GDM1 (cell line): ENCODE measurements at places on chromosomes 3 and 15.

DNA sequence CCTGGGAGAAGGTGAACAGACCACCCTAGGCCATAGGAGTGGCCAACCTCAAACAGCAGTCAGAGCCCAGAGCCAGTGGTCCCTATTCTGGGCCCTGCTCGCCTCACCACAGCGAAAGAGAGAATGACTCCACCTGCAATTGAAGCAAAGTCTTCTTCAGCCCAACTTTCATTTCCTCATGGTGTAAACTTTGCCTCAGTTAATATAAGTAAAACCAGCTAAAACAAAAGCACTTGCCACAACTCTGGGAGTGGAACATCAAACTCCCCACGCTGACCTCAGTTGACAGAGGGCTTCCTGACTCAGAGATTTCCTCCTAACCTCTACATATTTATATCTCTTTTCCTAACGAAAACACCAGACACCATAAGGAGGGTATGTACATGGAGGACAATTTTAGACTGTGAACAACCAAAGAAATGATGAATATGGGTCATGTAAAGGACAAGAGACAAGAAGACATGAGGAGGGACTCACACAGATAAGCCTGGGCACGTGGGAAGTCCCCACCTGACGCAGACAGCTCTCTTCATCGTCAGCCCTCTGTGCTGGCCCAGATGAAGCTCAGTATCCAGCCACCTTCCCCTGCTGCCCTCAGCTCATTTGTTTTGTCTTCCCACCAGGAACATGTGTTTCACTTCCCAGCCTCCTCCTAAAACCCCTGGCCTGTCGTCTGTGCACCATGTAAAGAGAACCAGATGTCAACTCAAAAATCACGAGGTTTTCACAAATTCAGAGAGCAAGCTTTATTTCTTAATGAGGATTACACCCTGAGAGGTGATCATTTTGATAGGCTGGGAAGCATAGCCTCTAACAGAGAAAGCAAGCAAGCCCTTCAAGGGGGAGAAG lies 140.9 kb downstream of the KCNMB2 start:
- no peak for DNase-seq

DNA sequence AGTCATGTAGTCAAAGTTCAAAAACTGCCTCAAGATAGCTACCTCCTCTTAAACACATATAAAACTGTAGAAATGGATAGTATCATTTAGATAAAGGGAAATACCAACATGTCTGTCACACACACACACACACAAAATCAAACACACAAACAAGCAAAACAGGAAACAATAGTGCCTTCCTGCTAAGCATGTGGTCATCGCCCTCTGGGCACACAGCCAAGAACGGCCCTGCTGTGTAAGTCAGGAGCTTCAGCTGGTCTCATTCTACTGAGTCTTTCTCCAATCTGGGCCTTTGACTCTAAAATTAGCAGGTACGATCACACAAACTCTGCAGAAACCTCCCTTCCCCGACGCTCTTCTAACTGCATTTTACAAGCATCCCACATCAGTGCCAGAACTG lies 272.2 kb upstream of the CHRNA7 start:
- no peak for DNase-seq

DNA sequence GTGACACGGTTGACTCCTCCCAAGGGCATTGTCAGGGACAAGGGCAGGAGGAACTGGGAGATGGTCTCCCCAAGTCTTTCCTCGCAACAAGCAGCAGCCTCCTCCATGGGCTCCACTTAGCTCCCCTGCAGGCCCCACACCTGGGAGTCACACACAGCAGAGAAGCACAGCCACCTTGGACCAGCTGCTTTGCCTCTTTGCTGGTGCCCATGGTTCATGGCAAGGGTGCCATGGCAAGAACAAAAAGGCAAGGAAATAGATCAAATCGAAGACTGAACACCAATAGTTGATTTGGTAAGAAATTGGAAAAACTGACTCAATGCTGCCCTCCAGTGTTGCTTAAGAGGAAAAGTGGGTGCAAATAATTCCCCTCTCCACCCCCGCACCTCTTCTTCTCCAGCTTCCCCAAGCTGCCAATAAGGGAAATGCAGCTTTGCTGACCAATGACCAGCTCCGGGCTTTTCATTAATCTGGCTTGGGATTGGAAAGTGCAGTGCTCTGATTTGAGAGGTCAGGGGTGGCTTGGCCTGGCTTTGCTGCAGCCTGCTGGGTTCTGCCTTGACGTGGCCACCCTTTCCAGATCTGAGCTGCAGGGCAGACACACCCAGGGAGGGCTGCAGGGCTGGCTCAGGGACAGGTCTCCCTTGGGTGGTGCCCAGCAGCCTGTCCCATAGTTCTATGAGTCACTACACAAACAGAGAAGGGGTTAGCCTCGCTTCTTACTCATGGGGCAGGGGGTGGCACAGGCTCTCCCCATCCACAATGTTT lies 162.0 kb downstream of the KLF13 start:
- peak; percentile 61 for DNase-seq

DNA sequence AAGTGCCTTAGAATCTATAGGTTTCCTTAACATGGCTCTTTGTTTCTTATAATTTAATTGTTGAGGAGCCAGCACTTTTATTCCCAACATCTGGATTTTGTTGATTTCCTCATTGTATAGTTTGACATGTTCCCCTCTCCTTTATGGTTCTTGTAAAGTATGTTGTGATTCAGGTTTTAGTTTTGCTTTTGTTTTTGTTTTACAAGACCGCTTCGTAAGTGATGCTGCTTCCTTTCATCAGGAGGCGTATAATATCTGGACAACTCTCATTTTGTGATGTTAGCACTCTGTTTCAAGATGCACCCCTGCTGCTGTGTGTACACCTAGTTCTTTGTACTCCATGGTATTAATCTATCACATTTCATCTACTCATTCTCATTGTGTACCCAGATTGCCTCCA lies 48.7 kb downstream of the SLC49A4 start:
- no peak for DNase-seq

DNA sequence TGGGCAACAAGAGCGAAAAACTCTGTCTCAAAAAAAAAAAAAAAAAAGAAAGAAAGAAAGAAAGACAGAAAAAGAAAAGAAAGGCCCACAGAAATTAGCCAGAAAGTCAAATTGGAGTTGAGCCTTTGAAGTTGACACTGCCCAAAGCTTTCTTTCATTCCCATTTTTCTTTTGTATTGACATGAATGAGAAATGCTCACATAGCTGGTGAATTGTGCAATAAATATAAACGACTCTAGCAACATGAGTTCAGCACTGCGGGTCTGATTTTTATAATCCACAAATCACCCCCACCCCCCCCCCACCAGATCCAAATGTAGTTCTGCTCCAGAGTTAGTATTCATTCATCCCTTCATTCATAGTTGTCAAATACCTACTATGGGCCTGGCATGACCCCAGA lies 37.4 kb downstream of the SLC6A1 start:
- DNase-seq: no peak

- DNase-seq: no peak
Measured at GRCh38 chr15:31206386-31207181, 105.1 kb upstream of the TRPM1 start.

- DNase-seq: no peak
Measured at GRCh38 chr3:141246958-141247301, 15.3 kb downstream of the PXYLP1 start.

DNA sequence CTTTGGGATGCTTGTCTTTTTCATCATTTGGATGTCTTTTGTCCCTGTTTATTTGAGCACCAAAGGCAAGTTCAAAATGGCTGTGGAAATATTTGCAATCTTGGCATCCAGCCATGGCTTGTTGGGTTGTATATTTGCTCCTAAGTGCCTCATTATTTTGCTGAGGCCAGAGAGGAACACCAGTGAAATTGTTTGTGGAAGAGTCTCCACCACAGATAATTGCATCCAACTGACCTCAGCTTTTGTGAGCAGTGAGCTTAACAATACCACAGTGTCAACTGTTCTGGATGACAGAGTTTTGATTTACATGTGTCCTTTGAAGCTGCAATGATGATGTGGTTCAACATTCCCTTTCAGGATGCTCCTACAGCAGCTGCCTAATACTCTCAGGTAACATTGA lies 83.0 kb upstream of the KCNAB1 start:
- DNase-seq: no peak

- no peak for DNase-seq
Measured at GRCh38 chr15:98668566-98669308, 20.4 kb downstream of the IGF1R start.

GRCh38 chr3:105957722-105958121 lies 88.9 kb upstream of the CBLB start:
- DNase-seq: no peak

- DNase-seq: no peak
Measured at GRCh38 chr3:172625404-172625803, 85.5 kb downstream of the NCEH1 start.

DNA sequence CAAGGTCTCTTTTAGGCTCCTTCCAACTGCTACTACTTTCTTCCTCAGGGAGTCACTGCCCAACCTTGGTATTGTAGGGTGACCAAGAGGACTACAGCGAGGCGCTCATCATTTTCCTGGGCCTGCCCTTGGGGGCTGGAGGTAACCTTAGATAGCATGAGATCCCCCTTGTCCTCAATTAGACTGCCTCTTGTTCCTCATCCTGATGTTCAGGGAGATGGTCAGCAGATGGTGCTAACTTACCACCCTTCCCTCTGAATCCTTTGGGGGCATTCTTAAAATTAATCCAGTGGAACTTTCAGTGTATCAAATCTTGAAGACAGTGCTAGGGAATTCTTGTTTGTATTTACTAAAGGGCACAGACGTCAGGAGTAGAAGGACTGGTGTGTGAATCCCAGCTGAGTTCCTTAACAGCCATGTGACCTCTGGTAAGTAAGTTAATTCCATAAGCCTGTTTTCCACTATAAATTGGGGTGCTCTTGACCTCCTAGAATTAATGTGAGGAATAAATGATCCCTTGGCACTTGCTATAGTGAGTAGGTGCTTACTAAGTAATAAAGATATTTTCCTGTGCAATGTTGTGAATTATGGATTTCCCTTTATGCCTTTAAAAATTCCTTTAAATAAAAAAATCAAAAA lies 4.1 kb upstream of the CLPX start:
- DNase-seq: peak; percentile 40

- no peak for DNase-seq
Measured at GRCh38 chr3:139303216-139303615, 40.6 kb upstream of the MRPS22 start.

GRCh38 chr15:62324382-62324781 lies 159.3 kb upstream of the C2CD4B start:
- DNase-seq: no peak

DNA sequence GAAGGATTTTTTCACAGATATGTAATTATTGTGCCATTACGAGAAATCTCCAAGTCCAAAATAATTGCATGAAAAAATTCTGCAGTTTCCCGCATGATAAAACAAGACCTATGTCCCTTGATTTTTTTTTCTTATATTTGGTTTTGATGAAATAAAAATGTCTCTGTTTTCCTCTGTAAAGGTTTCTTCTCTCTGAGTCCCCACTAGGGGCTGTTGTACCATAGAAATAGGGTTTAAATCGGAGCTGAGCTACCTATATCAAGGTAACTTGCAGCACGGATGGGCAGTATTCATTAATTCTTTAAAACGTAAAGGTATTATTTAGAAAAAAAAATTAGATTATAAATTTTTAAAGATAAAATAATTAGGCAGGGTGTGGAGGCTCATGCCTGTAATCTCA lies 66.6 kb upstream of the IGF1R start:
- DNase-seq: no peak

GRCh38 chr3:39189959-39190269 lies 2.5 kb downstream of the XIRP1 start:
- DNase-seq: peak; percentile 53

- no peak for DNase-seq
Measured at GRCh38 chr3:77885381-77885780, 845.5 kb downstream of the ROBO2 start.

DNA sequence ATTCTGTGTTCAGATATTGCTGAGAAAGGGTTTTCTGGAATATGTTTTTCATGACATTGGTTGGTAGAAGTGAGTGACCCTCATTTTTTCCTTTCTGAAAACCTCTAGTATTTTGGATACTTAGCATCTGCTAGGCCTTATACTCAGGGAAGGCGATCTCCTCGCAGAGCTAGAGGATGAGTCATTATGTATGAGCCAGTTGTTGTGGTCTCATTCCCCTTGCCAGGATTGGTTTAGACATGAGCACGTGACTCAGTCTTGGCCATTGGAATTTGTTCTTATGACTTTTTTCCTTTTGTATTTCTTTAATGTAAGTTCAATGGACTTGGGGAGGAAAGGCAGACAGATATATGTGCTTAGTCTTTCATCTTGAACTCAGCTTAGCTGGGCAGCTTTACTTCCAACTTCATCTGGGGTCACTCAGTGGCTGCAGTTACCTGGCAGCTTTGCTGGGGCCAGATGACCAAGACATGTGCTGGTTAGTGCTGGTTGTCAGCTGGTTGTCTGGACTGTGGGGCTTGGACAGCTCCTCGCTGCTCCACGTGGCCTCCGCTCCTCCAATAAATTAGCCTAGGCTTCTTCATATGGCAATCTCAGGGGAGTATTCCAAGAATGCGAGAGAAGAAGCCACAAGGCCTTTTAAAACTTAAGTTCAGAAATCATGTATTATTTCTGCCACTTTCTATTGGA lies 207.5 kb downstream of the IL20RB start:
- no peak for DNase-seq
